Fibroblast of upper back skin (primary cell): ENCODE measurements at places on chromosomes 16 and 17.

- no peak for DNase-seq
Observed at GRCh38 chr17:31513731-31514427, 122.4 kb downstream of the RAB11FIP4 start.

DNA sequence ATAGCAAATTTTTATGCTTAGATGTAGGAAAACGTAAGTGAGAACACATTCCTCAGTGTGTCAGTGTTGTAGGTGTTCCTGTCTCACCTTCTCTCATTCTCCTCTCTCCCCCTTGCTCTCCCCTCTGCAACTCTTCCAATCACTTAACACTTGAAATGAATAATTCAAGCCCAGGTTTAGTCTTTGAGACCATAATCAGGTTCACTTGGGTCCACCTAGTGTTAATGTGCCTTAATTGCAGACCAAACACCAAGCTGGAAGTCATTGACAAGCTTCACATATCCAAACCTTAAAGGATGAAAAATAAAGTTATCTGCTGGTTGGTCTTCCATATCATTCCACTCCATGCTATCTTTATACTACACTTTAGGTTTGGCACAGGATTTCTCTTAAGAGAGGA is 37.0 kb downstream of the STXBP4 start:
- peak; percentile 6 for DNase-seq

GRCh38 chr16:87855852-87856715 is 13.2 kb downstream of the SLC7A5 start:
- DNase-seq, result no peak

GRCh38 chr17:29107933-29108822 is 65.2 kb downstream of the PIPOX start:
- no peak for DNase-seq

DNA sequence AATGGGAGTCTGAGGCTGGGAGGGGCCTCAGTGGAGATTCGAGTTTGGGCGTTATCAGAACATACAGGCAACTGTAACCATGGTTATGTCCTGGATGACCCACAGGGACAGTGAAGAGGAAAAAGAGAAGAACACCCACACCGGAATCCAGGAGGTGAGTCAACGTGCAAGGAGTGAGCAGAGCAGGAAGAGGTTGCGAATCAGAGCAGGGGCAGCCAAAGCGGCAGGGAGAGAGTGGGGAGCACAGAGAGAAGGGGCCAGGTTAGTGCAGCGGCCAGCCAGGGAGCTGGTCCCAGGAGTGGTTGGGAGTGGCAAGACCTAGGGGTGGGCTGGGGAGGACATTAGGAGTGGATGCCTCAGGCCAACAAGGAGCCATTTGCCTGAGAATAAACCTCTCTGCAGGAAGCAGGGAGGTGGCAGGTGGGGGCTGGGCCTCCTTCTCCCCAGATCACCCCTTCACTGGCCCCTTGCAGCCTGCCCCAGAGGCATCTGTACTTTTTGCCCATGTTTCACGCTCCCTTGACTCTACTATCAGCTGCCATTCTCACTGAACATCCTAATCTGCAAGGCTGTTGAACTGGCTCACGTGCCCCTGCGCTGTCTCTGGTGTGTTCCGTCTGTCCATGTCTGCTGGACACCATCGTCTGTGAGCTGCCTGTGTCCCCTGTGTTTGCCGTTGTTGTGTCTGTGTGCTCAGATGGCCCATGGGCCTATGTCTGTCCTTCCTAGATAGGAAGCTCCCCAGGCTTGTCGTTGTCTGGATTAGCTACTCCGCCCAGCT is 5.1 kb downstream of the KRT13 start:
- DNase-seq, result peak; percentile 57

DNA sequence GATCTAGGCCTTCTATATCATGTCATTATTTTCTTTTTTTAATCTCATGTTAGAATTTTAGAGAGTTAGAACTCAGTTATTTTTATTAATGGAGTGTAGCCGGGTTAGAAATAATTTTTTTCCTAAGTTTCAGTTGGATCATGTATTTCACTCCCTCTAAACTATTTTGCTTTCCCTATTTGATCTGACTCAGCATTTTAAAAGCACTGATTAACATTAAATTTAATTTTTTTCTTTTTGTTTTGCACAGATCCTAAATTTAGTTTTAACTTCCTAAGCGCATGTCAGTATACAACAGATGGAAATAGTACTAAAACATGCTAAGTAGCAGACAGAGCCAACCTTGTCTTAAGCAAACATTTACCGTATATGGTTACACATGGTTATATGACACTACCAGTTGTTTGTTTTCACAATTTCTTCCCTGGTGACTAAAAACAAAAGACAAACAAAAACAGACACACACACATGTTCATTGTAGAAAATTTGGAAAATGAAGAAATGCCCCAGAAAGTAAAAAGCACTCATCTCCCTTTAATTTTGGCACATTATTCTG is 33.6 kb upstream of the RAB11FIP4 start:
- no peak for DNase-seq

DNA sequence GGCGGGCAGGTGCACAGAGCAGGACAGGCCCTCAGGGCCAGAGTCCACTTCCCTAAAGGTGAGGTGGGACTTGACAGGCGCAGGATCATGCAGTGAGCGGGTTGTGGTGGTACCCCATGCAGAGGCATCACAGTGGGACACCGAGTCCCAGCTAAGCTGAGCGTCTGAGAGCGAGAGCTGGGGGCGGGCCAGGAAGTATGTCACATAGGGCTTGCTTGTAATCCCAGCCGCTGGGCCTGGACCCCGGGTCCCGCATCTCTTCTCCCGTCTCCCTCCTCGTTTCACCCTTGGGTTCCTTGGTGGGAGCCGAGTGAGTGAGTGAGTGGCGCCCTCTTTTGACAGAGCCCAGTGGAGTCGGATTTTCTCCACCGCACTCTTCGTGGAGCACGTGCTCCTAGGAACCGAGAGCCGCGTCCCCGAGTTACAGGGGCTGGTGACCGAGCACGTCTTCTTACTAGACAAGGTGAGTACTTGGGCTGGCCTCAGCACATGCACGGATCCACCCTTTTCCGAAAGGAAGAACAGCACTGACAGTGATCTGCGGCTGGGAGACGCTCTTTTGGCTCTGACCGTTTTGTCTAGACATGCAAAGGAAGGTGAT is 50.8 kb upstream of the ENDOV start:
- DNase-seq, result peak; percentile 4

DNA sequence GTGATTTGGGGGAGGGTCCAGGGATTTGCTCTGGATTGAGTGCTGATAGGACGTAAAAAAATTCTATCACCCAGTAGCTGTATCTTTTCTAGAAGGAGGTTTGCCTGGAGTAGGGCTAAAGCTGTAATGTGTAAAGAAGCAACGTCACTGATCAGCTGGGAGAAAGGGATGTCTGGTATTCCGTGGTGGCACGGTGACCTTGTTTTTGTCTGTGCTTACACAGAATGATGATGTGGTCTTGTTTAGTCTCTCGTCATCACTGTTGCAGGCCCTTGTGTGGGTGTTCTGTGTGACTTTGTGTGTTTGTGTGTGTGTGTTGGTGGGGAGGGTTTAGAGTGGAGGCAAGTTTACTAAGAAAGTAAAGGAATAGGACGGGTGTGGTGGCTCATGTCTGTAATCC is 22.5 kb upstream of the ARHGAP17 start:
- DNase-seq, result no peak

- DNase-seq, result peak; percentile 13
Observed at GRCh38 chr16:1137604-1138003, 15.3 kb upstream of the CACNA1H start.

GRCh38 chr17:35708951-35709350 is 22.5 kb upstream of the RASL10B start:
- DNase-seq, result no peak

- no peak for DNase-seq
Observed at GRCh38 chr17:27878776-27879562, 14.2 kb downstream of the LYRM9 start.

- DNase-seq, result no peak
Observed at GRCh38 chr16:28309811-28310311, 17.5 kb downstream of the SBK1 start.

GRCh38 chr17:2058586-2059546 is 4.0 kb downstream of the HIC1 start:
- DNase-seq, result peak; percentile 73

GRCh38 chr16:87201052-87201451 is 116.1 kb downstream of the C16orf95 start:
- peak; percentile 100 for DNase-seq

DNA sequence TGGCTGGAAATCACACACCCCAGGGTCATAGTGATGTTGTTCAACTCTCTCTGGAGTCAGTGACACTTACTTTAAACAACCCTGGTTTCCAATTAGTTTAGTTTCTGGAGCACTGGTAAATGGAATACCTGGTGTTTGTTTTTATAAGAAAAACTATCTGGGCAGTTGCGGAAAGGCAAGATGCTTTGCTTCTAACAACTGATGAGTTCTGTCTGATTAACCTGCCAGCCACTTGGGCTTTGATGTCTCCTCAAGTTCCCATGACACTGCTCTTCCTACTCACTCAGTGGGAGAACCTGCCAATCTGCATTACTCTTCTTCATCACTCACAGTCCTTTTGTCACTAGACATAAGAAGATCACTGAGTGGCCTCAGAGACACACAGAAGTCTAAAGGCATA is 78.7 kb upstream of the MTMR4 start:
- no peak for DNase-seq

DNA sequence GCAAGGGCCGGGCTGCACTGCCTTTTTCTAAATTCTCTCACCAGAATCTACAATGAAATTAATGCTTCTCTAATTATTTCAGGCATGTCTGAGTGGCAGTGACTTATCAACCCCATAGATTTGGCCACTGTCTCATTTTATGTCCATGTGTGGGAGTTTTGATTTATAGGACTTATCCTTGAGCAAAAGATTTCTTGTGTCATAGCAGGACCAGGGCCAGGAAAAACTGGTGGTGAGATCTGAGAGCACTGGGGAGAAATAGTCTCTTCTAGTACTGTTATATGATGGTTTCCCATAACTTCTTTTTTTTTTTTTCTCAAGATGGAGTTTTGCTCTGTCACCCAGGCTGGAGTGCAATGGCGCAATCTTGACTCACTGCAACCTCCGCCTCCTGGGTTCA is 1.5 kb upstream of the KRT23 start:
- peak; percentile 41 for DNase-seq

DNA sequence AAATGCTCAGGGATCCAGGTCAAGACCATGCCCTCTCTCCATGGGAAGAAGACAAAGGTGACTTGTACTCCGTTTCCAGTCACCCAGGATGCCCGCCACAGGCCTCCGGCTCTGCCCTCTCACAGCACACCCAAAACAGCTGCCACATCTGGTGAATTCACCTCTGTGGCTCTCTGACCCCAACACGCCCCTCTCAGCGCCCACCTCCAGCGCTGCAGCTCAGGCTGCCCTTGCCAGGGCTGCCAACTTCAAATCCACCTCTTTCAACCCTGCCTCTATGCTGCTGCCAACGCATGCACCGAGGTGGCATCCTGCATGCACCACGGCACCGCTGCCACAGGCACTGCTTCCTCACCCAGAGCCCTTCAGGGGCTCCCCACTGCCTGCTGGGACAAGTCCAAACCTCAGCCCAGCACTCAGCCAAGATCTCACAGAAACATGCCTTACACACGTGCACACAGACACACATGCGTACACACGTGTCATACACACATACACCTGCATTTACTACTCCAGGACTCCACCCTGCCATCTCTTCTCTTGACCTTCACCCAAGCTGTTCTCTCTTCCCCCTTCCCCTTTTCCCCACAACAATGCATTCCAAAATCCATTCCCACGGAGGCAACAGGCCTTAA is 7.5 kb downstream of the HID1 start:
- no peak for DNase-seq

DNA sequence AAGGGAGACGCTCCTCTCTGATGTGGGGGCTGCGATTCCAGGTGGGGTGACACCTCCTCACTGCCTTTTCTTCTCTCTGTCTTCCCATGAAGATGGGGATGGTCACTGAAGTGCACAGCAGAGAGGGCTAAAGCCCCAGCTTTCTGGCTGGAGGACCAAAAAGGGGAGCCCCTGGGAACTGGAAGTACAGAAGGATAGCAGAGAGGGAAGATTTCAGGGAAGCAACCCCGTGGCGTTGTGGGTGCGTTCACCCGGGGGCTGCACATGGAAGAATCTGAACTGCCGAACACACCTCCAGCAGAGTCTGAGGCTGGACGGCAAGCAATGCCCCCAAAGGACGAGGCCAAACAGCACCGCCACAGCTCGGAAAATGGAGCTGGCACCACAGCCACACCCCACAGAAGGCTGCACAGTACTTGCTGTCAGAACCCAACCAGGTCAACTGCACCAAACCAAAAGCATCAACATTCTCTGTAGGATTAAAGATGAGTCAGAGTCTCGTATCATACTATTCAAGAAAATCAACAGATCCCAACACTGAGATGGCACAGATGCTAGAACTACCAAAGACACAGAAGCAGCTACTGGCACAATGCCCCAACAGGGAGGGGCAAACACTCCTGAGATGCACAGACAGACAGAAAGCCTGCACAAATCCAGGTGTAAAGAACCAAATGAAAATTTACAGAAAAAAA is 49.9 kb downstream of the MAP1LC3B start:
- peak; percentile 16 for DNase-seq
